Cardiac muscle cell (in vitro differentiated cells and primary cell): ENCODE measurements at places on chromosomes 2 and 18. TPM values are rescaled to one million over a fixed set of nuclear protein-coding genes. Genes with fewer than 3 reads are reported as not detected.
A peak's percentile ranks its signal among the peaks of the same experiment; 100 is the strongest.

The SERPINB11 gene
- total RNA-seq: not detected in 2 replicates

- peaks cover 5% of the 10 kb centered on the region for H3K4me1 ChIP-seq
- H3K36me3 ChIP-seq: no peaks in the 10 kb centered on the region
- DNase-seq: no peak
- H3K4me3 ChIP-seq: no peak overlapping the region
These were observed 180.7 kb downstream of the BABAM2 start for GRCh38 chr2:28071221-28071620.

The DUSP19 gene
- 1.7 and 2.0 TPM in 2 replicates for total RNA-seq

DNA sequence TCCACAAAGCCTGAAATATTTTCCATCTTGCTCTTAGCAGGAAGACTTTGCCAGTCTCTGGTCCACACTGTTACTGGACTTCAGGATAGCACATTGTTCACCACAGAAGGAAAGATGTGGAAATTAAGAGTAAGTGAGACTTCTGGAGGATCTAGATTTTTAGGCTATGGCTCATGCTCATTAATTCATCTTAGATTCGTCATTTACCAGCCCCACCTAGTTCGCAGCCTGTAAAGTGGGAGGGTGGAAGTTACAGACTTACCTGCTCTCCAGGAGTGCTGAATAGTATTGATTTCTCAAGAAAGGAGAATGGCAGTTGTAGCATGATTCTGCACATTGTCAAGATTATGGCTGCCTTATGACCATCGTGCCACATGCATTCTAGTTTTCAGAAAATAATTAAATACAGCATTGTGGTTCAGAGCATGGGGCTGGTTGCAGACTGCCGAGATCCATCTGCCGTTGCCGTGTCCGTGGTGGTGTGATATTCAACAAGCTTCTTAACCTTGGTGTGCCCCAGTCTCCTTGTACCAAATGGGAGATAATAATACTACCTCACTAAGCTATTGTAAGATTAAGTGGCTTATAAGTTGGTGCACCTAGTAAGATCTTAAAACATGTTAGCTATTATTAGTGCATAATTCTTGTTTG is 56.8 kb downstream of the RNF144A start:
- H3K27ac ChIP-seq: no peak overlapping the region
- DNase-seq: no peak
- H3K27me3 ChIP-seq: no peaks in the 10 kb centered on the region
- no peaks in the 10 kb centered on the region for H3K36me3 ChIP-seq

DNA sequence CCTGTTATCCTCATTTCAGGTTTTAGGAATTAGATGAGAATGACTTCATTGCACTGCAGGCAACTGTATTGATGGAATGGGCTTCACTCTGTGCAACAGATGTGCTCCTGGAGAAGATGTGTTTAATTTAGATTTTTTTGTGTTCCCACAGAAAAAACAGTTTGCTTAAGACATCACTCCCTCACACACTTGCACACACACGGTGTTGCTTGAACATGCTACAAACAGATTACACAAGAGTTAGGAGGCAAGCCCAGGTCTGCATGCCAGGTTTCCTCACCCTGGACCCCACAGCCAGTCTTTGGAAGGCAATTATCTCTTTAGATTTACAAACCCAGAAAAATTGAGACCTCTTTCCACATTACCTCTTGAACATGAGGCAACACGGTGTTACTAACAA is 93.7 kb upstream of the KLHL29 start:
- H3K36me3 ChIP-seq: no peaks in the 10 kb centered on the region
- no peak overlapping the region for H3K4me3 ChIP-seq
- no peaks in the 10 kb centered on the region for H3K27me3 ChIP-seq
- H3K27ac ChIP-seq: no peak overlapping the region
- peaks cover 12% of the 10 kb centered on the region for H3K4me1 ChIP-seq

The CYP27C1 gene
- 1.5 and 1.6 TPM in 2 replicates for total RNA-seq

DNA sequence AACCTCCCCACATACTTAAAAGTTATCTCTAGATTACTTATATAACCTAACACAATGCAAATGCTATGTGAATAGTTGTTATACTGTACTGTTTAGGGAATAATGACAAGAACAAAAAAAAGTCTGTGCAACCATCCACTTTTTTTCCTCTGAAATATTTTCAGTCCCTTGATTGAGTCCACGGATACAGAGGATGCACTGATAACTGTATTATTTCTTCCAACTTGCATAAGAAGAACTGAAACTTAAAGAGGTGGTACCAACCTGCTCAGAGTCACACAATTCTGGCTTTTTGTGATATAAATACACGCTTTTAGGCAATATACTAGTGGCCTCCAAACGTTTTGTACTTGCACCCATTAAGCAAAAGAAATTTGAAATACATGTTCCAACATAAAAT is 1.4 kb downstream of the SMC6 start:
- peak overlapping the region; percentile 60 for H3K4me3 ChIP-seq
- no peak for DNase-seq
- no peaks in the 10 kb centered on the region for H3K36me3 ChIP-seq
- peak overlapping the region; percentile 99 for H3K27ac ChIP-seq

GRCh38 chr2:68222287-68222686 is 30.0 kb downstream of the PPP3R1 start:
- peaks cover 34% of the 10 kb centered on the region for H3K4me1 ChIP-seq
- H3K4me3 ChIP-seq: no peak overlapping the region
- H3K36me3 ChIP-seq: no peaks in the 10 kb centered on the region

GRCh38 chr2:136126021-136126420 is 8.1 kb upstream of the CXCR4 start:
- peaks cover 6% of the 10 kb centered on the region for H3K4me1 ChIP-seq
- H3K36me3 ChIP-seq: no peaks in the 10 kb centered on the region
- no peak overlapping the region for H3K4me3 ChIP-seq
- H3K27ac ChIP-seq: no peak overlapping the region
- no peaks in the 10 kb centered on the region for H3K27me3 ChIP-seq

DNA sequence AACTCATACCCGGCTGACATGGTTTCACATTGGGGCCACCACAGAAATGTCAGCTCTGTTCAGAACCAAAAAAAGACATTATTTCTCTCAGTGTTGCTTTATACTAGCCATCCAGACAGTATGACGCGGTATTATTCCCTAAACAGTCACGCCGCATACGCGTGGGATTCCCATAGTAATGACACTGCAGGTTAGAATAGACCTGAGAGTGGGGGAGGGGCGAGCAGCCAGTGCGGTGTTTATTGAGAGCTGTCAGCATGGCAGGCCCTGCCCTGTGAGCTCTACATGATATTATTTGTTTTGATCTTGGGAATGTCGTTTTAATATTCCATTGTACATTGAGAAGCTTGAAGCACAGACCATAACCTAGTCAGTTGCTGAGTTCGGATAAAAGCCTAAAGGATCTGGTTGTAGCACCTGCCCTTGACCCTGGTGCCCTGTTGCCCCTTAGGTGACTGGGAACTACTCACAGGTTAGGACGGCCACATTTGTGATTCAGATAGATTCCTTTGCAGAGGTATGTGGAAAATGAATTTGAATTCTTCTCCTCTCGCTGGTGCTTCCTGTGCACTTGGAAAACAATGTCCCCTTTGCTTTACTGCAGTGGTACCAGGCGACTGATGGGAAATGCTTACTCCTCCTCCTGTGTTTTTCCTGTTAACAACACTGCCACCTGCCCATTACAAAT is 150.1 kb downstream of the ARHGAP28 start:
- H3K36me3 ChIP-seq: no peaks in the 10 kb centered on the region
- H3K27me3 ChIP-seq: no peaks in the 10 kb centered on the region
- no peak for DNase-seq
- no peak overlapping the region for H3K27ac ChIP-seq
- H3K4me3 ChIP-seq: no peak overlapping the region

GRCh38 chr2:42102591-42103450 is 55.0 kb downstream of the PKDCC start:
- no peaks in the 10 kb centered on the region for H3K27me3 ChIP-seq
- H3K4me1 ChIP-seq: peaks cover 14% of the 10 kb centered on the region
- peak overlapping the region; percentile 83 for H3K27ac ChIP-seq
- no peaks in the 10 kb centered on the region for H3K36me3 ChIP-seq
- peak; percentile 69 for DNase-seq
